CD4-positive, alpha-beta T cell treated with Interleukin-6 at 100 ng/mL for 8 hours (primary cell): ENCODE measurements at places on chromosomes 4 and X.

DNA sequence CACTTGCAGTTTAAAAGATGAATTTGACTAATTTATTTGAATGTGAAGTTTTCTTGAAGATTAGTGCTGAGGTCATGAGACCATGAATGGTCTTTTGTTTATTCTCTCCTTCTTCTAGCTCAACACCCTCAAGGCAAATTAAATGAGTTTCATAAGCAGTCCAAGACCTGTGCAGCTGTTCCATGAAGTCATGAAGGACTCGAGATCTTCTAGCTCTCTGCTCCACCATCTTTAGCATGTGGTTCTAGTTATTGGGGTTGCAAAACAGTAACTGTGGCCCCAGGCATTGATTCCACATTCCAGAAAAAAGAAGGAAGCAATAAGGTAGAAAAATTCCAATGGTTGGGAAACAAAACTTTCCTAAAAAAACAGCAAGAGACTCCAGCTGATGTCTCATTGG is 84.2 kb upstream of the HS3ST1 start:
- DNase-seq: no peak

- no peak for DNase-seq
Observed at GRCh38 chr4:27278615-27279375, 418.2 kb downstream of the STIM2 start.

GRCh38 chrX:135543924-135544323 is 23.5 kb downstream of the INTS6L start:
- peak; percentile 18 for DNase-seq

- no peak for DNase-seq
Observed at GRCh38 chrX:125003746-125004446, 315.8 kb upstream of the TEX13C start.

DNA sequence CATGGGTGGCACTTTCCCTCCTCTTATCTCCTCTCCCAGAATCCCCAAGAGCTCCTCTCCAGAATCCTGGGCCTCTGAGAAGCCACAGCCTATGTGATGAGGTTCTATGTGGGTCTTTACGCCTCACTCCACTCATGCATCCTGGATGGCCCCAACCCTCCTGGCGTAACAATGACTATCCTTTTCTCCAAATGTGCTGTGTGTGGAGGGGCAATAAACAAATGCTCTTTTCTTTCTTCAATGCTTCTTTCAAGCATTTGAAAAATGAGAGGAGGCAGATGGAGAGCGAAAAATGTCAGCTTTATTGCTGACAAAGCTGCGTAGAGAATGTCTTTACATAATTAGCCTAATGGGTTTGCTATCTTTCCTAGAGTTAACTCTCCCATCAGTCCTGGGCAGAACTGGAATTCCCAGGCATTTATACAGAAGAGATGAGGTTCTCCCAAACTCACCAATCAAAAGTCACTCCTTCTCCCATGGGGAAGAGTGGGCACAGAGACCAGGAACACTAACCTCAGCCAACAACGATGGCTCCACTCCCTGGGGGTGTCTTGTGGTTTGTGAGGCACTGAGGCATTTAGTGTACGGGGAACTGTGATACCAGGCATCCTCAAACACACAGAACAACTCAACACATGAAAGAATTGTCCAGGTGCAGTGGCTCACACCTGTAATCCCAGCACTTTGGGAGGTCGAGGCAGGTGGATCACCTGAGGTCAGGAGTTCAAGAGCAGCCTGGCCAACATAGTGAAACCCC is 118.9 kb upstream of the SLC34A2 start:
- DNase-seq: no peak

DNA sequence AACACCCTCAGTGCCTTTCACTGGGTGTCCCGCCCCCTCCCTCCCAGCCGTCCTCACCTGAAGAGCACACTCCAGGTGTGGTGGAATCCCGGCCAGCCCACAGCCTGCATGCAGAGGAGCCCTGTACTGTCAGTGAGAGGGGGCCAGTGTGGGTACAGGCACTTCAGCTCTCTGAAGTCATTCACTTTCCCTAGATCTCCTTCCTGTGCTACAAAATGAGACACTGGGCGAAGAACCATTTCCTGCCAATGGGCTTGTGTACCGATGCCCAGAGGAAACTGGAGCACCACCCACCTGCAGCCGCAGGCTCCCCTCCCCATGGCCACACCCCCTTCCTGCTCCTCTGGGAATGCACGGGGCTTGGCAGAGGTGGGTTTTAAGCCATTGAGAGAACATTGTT is 73.9 kb upstream of the C4orf50 start:
- DNase-seq: no peak

- no peak for DNase-seq
Observed at GRCh38 chr4:148069086-148069894, 337.4 kb downstream of the ARHGAP10 start.

- no peak for DNase-seq
Observed at GRCh38 chr4:101187841-101188240, 159.5 kb downstream of the PPP3CA start.

GRCh38 chrX:7746856-7747255 is 96.1 kb upstream of the VCX start:
- DNase-seq: no peak

GRCh38 chrX:101774340-101774739 is 114.7 kb upstream of the ARMCX2 start:
- DNase-seq: no peak
